ENCODE measurements at places on chromosomes 4 and X.

GRCh38 chr4:106019771-106020170 lies 124.5 kb downstream of the NPNT start:
- DNase-seq = no peak

DNA sequence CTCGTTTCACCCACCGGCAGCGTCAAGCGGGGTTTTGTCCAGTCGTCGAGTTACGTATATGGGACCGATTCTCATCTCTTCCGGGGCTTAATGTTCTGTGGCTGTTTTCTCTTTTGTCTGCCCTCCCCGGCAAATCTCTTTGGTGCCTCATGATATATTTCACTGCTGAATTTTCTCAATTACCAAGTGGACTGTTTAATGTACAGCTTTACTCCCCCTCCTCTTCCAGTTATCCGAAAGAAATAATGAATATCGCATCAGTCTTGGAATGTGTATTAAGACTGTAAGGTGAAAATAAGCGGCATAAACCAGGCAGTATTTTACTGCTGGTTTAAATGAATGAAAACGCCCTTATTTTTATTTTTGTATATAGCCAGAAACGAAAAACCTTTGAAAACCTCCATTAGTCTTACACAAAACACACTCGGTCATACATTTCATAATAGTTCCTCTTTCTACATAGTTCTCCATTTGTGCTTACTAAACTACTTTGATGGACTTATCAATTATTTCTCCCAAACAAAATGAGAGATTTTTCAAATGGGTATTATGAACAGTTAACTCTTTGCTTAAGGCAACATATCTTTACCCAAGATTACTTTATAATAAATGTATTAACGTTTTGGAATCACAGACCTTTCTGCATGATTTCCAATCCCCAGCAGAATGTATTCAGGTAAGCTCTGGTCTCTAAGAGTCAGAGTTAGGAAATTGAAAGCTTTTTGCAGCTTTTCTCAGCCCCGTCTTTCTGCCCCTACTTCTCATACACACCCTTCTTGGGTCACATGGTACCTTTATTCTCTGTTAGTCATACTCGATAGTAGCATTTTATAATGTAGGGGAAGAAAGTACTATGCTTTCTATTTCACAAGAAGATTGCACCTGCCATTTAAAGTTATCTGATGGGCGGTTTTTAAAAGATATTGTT lies 979 bp downstream of the RP2 start:
- DNase-seq = no peak

GRCh38 chr4:188387179-188387791 lies 248.0 kb downstream of the TRIML1 start:
- DNase-seq = no peak

- no peak for DNase-seq
These were observed 377.9 kb downstream of the FAM133A start for GRCh38 chrX:94051926-94052325.

DNA sequence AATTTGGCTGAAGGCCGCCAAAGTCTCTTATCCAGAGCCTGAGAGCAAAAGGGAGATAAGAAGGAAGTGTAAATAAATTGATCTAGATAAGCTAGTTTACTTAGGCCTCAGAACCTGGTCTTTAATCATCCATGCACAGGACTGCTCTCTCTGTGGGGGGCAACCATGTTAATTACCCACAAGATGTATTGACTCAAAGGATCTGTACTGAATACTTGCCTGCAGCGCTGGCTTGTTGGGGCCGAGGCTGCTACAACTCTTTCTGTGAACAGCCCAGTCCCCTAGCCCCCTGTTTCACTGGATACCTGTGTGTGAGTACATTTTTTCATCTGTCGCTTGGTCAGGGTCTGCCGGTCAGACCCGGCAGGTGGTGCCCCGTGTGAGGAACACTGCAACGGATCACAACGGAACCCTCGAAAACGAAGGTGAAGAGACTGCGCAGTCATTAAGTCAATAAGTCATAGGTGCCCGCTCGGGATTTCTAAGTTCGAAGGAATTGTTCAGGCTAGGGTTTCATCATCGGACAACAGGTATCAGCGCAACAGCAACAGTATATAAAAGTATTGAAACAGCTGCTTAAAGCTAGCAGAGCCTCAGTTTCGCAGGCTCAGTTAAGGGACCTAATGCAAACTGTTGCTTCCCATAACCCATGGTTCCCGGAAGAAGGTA lies 8.3 kb downstream of the MAGEA11 start:
- no peak for DNase-seq

- no peak for DNase-seq
These were observed 2603.2 kb downstream of the PCDH7 start for GRCh38 chr4:33323393-33323792.

GRCh38 chr4:166014411-166014810 lies 141.4 kb downstream of the TLL1 start:
- no peak for DNase-seq

DNA sequence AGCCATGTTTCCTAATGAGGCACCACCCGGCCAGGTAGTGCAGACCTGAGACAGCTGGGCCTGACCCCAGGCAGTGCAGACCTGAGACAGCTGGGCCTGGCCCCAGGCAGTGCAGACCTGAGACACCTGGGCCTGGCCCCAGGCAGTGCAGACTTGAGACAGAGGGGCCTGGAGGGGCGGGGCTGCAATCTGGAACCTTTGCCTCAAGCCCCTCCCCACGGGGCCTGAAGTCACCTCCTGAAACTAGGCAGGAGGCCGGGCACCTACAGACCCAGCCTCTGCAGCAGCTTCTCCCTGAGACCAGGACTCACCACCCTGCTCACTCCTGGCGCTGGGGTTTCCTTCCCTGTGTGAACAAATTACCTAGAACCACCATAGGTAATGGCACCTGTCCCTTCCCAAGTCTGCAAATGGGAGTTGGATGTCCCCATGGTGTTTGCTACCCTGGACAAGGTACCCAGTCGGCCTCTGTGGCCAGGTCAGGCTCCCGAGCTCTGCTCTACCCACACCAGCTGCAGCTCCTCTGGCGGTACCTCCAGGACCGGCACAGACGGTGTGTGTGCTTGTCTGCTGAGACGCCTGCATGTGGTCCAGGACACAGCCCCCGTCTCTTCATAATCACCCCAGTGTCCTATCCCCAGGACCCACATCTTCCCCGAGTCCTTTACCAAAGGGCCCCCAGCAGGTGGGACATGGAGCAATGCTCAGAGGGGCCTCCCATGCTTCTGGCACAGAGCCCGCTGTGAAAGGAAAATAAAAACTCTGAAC lies 53.1 kb upstream of the C4orf50 start:
- no peak for DNase-seq

- no peak for DNase-seq
These were observed 705.1 kb downstream of the CENPC start for GRCh38 chr4:66840178-66840577.

- no peak for DNase-seq
These were observed 10.3 kb downstream of the AFAP1 start for GRCh38 chr4:7929118-7929951.

Data from neural crest cell (in vitro differentiated cells).